ENCODE measurements at places on chromosomes 11 and 22.

- no peak for DNase-seq
Observed at GRCh38 chr22:40607506-40607905, 29.0 kb downstream of the MRTFA start.

DNA sequence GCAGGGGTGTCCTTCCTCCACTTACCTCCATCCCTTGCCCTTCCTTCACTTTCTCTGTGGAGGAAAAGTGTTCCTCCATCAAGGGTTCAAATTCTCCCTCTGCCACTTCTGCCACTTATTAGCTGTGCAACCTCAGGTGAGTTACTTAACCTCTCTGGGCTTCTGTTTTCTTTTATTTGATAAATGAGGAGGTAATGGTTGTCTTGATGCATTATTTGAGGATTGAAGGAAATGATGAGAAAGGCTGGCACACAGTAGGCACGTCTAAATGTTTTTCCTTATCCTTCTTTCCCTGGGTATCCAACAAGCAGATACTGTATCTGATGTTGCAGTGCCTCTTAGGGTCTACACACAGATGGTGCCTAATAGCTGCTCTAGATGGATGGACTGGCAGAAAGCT lies 14.3 kb upstream of the ALX4 start:
- no peak for DNase-seq

DNA sequence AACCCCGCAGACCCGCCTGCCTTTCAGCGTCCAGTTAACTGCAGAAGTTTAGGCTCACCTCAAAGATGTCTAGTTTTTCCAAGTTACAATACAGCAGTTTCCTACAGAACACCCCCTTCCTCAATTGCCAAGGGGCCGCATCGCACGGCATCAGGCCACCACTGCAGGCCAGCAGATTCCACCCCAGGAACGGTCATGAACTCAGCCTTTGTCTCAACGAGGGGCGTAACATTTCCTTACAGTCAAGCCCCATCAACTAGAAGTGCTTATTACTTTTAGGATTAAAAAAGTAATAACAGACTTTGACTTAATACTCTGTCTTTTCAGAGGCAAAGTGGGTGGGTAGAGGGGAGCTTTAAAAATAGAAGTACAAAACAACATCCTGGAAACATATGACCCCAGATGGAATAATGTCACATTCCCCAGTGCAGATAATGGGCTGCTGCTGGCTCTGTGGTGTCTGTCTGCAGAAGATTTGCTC lies 36.3 kb downstream of the PPP2R1B start:
- no peak for DNase-seq

GRCh38 chr22:17549655-17550054 lies 13.6 kb upstream of the SLC25A18 start:
- no peak for DNase-seq

GRCh38 chr11:3904228-3904627 lies 48.8 kb downstream of the STIM1 start:
- DNase-seq, result no peak

DNA sequence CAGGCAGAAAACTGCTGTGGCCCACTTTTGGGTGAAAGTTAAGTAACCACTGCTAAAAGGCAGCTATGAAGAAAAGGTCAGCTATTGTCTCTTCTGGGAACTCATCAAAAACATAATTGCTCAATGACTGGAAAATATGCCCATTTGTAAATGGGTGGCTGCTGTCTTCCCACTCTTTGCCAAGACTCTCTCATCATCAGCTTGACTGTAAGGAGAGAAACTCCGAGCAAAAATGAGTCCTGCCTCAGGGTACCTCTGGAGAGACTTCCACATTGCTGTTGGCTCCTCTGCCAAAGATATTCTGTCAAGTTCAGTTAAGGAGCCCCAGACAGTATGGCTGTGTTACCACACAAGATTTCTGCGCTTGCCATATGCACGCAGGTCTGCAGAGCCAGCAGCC lies 138.7 kb downstream of the BBOX1 start:
- no peak for DNase-seq

- no peak for DNase-seq
Observed at GRCh38 chr11:113952588-113952987, 22.3 kb upstream of the HTR3A start.

GRCh38 chr11:62146476-62147200 lies 22.8 kb downstream of the INCENP start:
- no peak for DNase-seq

DNA sequence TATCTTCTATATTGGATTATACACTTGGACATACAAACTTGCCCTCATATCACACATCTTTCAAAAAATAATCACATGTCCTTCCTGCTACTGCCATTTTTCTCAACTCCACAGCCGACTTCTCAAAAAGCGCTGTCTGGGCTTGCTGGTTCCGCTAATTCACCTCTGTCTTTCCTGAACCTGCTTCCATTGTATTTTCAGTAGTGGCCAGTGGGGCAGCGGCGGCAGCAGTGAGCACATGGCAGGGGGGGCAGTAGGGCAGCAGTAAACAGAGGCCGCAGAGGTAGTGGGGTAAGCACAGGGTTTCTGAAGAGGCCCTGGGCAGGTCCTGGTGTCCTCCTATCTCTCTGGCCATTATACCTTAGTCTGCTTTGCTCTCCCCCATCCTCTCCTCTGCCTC lies 126.3 kb downstream of the RRAS2 start:
- DNase-seq, result no peak

DNA sequence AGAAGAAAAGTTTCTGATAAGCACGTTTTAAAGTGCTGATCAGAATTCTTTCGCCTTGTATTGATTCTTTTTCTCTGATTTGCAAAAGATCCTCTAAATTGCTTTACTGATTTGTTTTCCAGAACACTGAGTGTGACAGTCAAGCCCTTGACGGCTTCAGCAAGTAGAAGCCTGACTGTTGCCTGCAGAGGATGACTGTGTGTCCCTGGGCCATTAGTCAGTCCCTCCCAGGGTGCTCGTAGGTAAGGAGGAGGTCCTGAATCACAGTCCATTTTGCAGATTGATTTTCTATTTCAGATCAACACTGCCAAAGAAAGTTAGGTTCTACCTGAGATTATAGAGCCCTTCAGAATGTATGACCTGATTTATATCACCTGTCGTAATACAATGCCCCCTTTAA lies 38.6 kb upstream of the POGLUT3 start:
- DNase-seq, result no peak

- DNase-seq, result no peak
Observed at GRCh38 chr22:17116572-17117330, 4.4 kb downstream of the TMEM121B start.

- no peak for DNase-seq
Observed at GRCh38 chr22:37211866-37212173, 457 bp downstream of the SSTR3 start.

GRCh38 chr11:83436855-83437254 lies 150.7 kb upstream of the CCDC90B start:
- DNase-seq, result no peak

DNA sequence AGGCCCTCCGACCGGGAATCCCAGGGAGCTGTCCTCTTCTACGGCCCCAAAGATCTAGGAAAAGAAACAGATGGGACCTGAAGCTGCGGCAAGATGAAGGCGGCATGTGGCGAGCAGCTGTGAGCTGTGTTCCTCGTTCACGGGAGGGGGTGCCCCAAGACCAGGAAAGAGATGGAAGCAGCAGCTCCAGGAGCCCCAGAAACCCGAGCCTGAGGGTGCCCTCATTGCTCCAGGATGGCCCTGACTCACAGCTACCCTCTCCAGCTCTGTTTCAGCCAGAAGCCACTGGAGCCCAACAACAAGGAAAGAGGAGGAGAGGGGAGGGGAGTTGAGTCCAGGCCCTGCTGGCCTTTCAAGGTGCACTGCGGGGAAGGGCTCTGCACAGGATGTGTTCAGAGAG lies 23.7 kb upstream of the NAP1L4 start:
- DNase-seq, result no peak

GRCh38 chr11:67389477-67389876 lies 2.3 kb upstream of the RAD9A start:
- no peak for DNase-seq

GRCh38 chr22:36853407-36854099 lies 7.3 kb upstream of the NCF4 start:
- DNase-seq, result peak; percentile 85

- no peak for DNase-seq
Observed at GRCh38 chr11:12961615-12962014, 47.5 kb upstream of the RASSF10 start.

DNA sequence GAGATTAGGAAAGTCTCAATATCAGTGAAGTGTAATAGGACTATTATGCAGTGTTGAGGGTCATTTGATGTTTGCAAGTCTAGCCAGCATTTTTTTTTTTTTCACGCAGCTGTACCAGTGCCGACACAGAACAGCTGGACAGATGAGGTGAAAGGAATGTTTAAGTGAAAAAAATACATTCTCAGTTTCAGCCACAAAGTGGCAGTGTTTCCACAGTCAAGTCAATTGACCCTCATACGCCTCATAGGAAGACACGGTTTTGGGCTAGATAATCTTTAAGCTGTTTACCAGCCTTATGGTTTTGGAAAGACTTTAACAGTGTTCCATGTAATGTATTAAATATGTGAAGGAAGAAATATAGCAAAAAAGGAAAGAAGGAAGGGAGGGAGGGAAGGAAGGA lies 349.9 kb upstream of the ANO3 start:
- DNase-seq, result no peak

DNA sequence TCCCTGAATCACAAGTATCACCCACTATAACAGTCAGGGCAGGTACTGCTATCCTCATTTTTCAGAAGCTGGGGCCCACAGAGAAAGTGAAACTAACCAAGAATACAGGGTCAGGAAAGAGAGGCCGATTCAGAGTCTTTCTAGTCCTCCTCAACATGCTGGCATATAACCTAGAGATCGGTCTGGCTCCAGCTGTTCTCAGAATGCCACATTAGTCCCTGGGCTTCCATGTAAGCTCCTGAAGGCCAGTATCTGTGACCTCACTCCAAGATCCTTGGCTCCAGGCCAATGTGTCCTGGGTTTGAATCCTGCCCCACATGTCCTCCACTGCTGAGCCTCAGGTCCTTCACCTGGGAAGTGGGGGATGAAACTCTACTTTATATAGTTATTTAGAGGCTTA lies 50.4 kb downstream of the TENM4 start:
- DNase-seq, result no peak
